Mesendoderm (in vitro differentiated cells): ENCODE measurements at places on chromosomes 6 and 20.

GRCh38 chr6:158834675-158835385, 15.7 kb upstream of the EZR start:
- DNase-seq = no peak

DNA sequence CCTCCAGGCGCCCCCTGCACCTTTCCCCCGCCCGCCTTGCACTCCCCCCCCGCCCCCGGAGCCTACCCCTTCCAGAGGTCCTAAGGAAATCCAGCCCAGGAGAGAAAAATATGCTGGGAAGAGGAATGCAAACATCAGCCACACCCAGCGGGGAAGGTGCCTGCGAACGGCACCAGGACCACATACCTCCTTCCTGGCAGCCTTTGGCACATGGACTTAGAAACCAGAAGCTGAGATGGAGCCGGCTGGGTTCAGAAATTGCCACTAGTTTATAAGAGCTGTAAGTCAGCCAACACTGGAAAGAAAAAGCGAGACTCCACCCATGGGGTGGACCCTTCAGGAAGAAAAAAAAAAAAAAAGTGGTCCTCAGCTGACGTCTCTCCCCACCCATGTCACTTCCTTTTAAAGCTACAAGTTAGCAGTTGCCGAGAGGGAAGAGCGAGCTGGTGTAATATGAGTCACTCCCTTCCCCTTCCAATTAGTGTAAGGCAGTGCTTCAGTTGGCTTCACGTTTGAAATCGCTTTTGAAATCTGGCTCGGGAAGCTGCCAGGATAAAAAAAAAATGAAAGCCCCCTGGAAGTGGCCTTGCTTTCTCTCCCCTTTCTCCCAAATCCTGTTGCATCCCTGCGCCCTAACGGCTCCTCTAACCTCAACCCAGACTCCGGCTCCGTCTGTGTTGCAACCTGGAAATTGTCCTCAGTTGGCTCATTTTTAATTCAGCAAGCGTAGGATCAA, at the start of gene AGPAT4:
TSS of gene AGPAT4 (minus strand) at position 310 of the 736 bp plus-strand sequence. CDS start 41,848 bp downstream, outside the sequence.
- DNase-seq = peak; percentile 99

DNA sequence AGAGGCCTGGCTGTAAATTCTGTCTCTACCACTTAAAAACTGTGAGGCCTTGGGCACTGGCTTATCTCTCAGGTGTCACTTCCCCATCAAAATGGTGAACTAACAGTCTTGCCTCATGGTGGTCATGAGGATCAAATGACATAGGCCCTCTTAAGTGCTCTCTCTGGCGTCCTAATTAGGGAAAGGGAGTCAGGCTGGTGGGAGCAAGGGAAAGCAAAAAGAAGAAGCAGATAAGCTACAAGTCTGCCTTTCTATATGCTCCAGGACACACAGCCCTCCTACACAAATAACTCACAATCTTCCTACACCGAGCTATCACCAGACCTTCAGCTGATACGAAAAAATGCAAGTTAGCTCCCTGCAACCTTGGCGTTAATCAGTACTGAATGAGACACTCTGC, 19.5 kb upstream of the SLC22A16 start:
- DNase-seq = peak; percentile 36

DNA sequence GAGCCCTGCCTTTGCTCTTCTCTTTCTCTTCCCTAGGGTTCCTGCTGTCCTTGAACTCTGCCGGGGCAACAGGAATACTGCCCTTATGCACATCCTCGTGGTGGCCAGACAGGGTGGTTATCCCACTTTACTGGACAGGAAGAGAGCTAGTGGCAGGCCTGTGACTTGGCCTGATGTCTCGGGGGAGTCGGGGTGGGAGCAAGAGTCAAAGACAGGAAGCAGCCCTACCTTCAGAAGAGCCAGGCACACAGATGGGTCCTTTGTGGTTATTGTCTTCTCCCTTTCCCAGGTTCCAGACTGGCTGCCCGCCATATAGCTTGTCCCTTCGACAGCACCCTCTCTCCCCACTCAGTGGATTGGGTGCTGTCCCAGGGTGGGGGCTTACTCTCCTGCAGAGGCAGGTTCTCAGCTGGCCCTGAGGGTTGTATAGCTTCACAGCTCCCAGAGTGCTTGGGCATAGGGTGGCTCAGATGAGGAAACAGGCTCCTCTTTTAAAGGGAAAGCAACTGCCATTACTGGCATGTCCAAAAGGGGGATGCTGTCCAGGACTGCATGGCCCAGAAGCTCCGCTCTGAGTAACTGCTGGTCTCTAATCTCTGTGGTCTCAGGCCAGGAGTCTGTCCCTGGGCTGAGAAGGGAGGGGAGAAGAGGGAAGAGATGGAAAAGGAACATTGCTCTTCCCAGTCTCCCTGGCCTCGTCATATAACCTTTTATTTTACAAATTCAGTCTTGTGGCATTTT, 17.3 kb downstream of the PLCG1 start:
- no peak for DNase-seq

DNA sequence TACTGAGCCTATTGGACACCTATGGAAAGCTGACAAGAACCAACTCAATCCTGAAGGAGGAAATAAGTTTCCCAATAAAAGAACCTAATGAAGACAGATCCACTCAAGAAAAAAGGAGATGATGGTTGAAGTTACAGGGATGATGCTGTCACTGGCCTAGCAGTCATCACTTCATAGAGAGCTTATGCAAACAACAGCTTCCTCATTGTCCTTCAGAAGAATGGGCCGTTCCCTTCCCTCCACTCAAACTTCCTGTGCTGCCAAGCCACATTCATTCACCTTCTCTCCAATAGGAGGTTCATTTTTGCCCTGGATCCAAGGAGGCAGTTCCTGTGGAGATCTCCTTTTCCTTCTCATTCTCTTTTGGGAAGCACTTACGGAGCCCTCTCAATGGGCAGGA, 13.8 kb upstream of the PM20D2 start:
- no peak for DNase-seq

GRCh38 chr6:156820089-156820798, 43.1 kb downstream of the ARID1B start:
- no peak for DNase-seq

GRCh38 chr6:8993111-8993510, 557.8 kb upstream of the SLC35B3 start:
- DNase-seq = no peak

DNA sequence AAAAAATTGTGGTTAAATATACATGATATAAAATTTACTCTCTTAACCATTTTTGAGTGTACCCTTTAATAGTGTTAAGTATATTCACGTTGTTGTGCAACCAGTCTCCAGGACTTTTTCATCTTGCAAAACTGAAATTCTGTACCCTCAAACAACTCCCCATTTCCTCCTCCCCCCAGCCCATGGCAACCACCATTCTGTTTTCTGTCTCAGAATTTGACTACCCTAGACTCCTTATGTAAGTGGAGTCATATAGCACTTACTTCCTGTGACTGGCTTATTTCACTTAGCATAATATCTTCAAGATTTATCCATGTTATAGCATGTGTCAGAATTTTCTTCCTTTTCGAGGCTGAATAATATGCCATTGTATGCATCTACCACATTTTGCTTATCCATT, 5.1 kb downstream of the VPS16 start:
- no peak for DNase-seq

- DNase-seq = no peak
Measured at GRCh38 chr6:31859923-31860322, 2.7 kb downstream of the NEU1 start.

- no peak for DNase-seq
Measured at GRCh38 chr6:124917769-124918168, 44.5 kb upstream of the RNF217 start.

GRCh38 chr6:160431226-160431625, 83.0 kb downstream of the SLC22A3 start:
- no peak for DNase-seq

- no peak for DNase-seq
Measured at GRCh38 chr6:168128631-168129291, 49.7 kb upstream of the FRMD1 start.

DNA sequence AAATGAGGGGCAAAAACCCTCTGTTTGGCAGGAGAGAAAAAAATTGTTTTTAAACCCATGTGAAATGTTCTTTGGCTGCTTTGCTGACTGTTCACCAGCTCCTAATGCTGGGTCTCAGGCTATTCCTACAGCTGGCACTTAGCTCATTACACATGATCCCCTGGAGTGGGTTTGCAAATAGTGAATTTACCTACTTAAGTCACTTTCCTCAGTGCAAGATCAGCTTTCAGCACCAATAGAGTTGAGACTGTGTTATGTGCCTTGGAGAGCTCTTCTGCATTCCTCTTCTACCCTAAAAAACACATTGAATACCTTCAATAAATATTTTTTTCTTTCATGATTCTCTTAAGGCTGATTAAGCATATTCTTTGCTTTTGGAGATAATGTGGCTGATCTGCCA, 58.4 kb upstream of the PRDM1 start:
- no peak for DNase-seq

- no peak for DNase-seq
Measured at GRCh38 chr6:154367839-154368695, 11.5 kb upstream of the IPCEF1 start.

DNA sequence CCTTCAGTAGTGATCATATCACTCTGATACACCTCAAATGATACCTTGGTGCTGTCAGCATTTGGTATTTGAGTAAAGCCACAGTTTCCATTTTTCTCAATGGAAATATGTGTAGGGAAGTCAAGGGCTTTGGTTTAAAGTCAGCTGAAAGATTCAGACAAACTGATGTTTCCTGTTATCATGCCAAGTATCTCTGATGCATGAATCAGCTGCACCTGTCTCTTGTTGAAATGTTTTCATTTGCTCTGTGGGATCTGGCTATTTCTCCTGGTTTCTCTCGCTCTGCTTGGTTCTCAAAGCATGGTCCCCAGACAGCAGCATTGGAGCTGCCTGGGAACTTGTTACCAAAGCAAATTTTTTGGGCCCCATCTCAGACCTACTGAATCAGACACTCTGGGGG, 23.5 kb downstream of the ZFP64 start:
- no peak for DNase-seq

- no peak for DNase-seq
Measured at GRCh38 chr6:28002161-28002560, 45.1 kb downstream of the OR2B6 start.

GRCh38 chr6:85172705-85173104, 277.2 kb upstream of the NT5E start:
- no peak for DNase-seq

DNA sequence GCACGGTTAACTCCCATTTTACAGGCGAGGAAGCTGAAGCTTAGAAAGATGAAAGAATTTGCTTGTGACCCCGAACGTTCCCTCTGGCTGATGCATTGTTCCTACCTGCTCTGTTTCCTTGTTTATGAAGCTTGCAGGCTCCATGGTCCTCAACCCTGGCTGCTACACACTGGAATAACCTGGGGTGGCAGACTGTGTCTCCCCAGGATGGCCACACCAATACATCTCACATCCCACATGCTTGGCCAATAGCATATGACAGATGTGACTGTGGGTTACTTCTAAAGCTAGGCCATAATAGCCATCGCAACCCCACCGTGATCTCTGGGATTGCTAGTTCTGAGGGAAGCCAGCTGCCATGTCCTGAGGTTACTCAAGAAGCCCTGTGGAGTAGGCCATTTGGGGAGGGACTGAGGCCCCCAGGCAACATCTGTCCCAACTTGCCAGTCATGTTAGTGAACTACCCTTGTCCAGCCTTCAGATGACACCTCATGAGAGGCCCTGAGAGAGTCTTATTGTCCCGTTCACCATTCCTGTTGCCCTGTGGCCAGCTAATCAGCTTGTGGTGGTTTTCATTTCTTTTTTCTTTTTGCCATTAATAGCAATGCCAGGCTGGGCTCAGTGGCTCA, 6.7 kb upstream of the FAM110A start:
- no peak for DNase-seq

DNA sequence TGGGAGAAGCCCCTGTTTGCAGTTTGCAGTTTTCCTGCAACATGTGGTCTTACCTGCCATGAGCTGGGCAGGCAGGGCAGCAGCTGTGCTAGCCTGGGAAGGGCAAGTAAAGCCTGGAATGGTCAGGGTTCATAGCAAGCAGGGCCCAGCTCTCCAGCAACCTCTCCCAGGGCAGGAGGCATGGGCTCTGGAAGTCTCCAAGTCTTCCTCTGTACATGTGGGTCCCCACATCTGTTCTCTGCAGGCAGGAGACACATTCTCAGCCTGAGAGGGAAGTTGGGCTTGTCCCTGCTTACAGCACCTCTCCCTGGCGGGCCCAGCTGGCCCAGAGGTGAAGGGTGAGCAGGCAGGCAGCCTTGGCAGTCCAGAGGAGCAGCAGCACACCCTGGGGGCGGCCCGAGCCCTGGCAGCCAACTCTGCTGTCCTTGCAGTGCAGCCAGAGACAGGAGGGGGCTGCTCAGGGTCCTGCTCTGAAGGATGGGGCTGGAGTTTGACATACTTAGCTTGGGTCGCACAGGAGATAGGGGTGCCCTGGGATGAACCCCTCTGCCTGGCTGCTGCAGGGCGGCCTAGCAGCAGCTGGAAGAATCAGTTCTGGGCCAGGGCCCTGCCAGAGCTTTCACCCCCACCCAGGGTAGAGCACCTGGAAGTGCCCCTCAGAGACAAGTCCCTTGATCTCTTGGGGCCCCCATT, 176.0 kb downstream of the MRPL14 start:
- peak; percentile 90 for DNase-seq

DNA sequence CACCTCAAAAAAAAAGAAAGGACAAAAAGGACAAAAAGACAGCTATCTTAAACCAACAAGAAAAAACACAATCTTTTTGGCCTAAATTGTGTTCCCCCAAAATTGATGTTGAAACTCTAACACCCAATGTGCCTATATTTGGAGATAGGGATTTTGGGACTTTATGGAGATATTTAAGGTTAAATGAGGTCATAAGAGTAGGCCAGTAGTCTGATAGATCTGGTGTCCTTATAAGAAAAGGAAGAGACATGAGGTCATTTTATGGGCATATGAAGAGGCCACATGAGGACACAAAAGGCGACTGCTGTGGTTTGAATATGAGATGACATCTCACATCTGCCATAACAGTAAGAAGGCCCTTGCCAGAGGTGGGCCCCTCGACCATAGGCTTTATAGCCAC, 49.5 kb downstream of the TRIM38 start:
- no peak for DNase-seq

GRCh38 chr6:147077251-147077650, 127.0 kb upstream of the STXBP5 start:
- DNase-seq = no peak

GRCh38 chr6:74115674-74116073, 419.7 kb downstream of the CD109 start:
- peak; percentile 18 for DNase-seq

DNA sequence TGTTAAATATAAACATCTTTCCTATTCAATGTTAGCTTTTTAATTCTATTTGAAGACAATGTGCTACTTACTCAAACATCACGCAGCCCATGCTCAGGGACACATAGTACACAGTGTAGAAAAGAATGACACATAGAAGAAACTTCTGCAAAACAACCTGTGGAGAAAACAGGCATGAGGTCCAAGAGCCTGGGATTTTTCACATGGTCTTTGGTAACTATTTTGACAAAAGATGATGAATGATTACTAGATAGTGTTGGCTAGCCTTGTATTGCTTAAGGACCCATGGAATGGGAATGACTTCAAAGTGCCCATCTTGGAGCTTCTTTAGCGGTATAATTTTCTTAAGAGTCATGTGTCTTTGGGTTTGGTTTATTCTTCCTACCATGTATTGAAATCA, 15.4 kb downstream of the TMEM244 start:
- DNase-seq = no peak

GRCh38 chr6:75147512-75147911, 58.3 kb downstream of the COL12A1 start:
- DNase-seq = no peak

GRCh38 chr6:122569230-122569771, 40.9 kb upstream of the PKIB start:
- DNase-seq = no peak

- DNase-seq = peak; percentile 61
Measured at GRCh38 chr20:21099751-21100577, 6.2 kb downstream of the LINC00237 start.

- no peak for DNase-seq
Measured at GRCh38 chr6:165817771-165818170, 154.7 kb upstream of the PDE10A start.
